ENCODE measurements at places on chromosomes 12 and 14. TPM values are rescaled to one million over a fixed set of nuclear protein-coding genes. Genes with fewer than 3 reads are reported as not detected.

The SIX6 gene
- not detected for total RNA-seq

The KRT72 gene
- total RNA-seq: not detected

The ASCL1 gene
- total RNA-seq: not detected

The SLC15A4 gene
- total RNA-seq: 37.2 TPM

The COL2A1 gene
- total RNA-seq: not detected

Measured in fibroblast of lung (primary cell).